Fibroblast of villous mesenchyme (primary cell): ENCODE measurements at places on chromosomes 12 and 14.

- DNase-seq = peak; percentile 23
Observed at GRCh38 chr12:76883151-76883550, 4.3 kb upstream of the CSRP2 start.

DNA sequence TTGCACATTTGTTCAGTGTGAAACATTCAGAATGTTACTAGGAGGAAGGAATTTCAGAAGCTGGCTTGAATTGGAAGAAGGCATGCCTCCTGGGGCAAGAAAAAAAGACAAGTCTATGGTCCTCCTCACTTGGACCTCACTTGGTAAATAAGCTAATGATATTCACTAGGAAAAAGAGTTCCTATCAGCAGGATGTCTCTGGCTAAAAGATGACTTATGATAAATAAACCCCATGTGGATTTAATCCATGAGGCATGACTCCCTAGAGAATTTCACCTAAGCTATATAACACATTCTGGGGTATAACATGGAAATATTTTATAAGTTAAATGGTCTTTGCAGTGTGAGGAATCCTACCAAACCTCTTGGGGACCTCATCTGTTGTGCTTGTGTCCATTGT lies 199.9 kb downstream of the LRIG3 start:
- DNase-seq = no peak

GRCh38 chr12:25135531-25136154 lies 59.3 kb downstream of the DNAI7 start:
- DNase-seq = no peak

DNA sequence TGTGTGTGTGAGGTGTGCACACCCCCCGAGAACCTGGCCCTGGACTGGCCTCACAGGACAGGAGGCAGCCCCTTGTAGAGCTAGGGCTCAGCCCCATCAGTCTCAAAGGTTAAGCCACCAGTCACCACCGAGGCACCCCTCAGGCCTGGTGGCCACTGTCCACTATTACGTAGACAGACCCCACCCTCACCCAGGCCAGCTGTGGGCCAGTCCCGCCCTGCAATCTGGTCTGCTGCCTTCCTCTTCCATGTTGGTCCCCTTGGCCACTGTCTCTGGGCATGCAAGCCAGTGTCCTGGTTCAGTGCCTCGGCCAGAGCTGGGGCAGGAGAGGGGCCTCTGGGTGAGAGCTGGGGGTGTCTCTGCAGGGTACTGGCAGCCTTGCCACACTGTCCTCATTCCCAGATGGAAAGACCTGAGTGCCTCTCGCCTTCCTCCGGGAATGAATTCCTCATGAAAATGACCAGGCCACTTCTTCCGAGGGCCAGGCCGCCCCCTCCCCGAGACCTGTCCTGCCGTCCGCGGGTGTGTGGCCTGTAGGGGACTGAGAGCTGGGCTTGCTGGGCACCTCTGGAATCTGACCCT lies 897 bp upstream of the TEX22 start:
- no peak for DNase-seq
